ENCODE measurements at places on chromosomes 1 and 21.

DNA sequence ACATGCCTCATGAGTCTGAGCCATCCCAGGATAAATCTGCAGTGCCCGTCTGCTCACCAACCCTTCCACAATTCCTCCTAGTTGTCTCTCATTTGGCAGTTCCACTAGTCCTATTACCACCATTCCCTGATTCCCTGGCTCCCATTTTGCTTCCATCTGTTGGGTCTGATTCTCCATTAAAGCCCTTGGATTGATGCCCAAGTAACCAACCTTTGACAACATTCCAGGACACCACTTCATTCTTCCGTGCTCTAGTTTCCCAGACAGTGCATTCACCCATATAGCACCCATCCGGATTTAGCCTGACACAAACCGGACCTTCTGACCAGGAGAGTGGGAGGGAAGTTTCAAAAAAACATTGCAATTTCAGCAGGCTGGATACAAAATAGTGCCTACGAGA is 189.4 kb upstream of the PALMD start:
- DNase-seq: no peak

DNA sequence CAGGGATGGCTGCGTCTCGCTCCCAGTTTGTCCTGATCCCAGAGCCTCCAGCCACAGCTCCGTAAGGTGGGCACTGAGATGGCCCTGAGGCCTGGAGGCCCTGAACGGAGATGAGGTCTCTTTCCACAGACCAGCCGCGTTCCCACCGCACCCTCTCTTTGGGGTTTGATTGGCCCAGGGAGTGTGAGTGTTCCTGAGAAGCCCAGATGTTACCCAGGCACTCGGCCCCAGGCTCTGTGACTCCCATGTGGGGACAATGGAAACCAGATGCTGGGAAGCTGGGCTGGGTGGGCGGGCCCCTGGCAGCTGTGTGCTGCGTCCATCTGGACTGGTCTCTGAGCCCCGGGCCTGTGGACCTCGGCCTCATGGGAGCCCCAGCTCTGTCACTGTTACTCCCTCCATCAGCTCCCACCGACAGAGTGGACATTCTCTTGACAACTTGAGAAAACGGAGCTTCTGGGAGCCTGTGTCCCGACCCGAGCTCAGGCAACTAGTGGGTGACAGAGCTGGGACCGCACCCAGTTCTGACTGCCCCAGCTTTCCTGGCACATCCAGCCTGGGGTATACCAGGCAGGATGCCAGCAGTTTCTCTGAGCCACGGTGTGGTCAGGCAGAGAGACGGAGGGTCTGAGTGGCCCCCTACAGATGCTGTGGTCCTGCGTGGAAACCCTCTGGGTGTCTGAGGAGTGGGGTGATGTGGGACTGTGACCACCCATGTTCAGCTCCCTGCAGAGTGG is 9.8 kb upstream of the COL6A1 start:
- DNase-seq: peak; percentile 97

- no peak for DNase-seq
These were observed 362.8 kb upstream of the PLXNA2 start for GRCh38 chr1:208606959-208607358.

GRCh38 chr1:53075206-53075605 is 13.2 kb downstream of the PODN start:
- no peak for DNase-seq

GRCh38 chr21:45990741-45991605 is 9.4 kb downstream of the COL6A1 start:
- no peak for DNase-seq

DNA sequence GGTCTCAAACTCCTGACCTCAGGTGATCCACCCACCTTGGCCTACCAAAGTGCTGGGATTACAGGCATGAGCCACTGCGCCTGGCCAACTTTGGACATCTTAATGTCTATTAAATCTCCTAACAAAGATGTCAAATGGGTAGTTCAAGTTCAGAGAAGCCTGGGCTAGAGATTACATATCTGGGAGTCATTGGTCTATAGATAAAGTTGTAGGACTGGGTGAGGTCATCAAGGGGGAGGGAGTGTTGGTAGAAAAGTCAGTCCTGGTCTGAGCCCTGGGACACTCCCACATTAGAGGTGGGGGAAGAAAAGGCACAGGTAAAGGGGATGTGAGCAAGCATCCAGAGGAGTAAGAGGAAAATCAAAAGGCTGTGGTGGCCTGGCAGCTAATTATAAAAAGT is 6.6 kb downstream of the UBIAD1 start:
- no peak for DNase-seq

DNA sequence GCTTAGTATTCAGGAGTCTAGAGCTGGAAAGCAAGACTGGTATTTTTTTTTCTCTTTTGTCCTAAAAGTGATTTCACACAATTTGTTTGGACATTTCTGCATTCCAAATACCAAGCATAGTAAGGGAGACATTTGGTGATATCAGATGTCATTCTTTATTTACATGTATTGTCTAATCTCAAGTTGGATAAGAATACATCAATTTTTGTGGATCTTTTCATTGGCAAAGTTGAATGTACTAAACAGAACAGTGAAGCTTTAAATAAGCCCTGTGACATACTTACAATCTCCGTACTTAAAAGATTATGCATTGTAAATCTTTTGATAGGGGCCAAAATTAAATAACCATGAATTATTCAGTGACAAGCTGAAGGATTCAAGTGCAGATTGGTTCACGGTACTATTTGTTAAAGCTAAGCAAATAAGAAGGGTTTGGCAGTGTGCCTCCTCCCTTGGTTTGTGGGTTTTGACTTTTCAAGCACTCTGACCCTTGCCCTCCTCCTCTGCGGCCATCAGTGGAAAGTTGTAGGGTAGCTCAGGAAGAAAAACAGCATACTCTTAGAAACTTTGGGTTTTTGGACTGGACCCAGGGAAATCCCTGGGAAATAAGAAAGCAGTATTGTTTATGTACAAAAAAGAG is 663.7 kb downstream of the ADGRL2 start:
- DNase-seq: peak; percentile 85

DNA sequence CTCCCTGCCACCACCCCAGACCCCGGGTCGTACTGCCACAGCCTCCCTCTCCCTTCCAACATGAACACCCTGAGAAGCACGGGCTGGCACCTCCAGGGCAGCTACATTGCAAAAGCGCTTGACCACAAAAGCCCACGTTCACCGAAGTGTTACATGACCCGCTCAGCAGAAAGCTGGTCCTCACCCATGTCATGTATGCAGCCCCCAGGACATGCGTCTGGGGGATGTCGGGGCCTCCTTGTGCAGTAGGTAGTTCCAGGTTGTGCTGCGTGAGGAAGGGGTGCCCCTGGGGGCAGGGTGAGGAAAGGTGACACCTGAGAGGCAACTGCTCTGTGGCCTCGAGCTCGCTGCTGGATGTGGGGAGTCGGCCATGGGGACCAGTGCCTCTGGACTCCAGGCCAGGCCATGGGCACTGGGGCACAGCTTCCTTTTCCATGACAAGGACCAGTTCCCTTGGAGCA is 102.0 kb upstream of the C1orf174 start:
- no peak for DNase-seq

DNA sequence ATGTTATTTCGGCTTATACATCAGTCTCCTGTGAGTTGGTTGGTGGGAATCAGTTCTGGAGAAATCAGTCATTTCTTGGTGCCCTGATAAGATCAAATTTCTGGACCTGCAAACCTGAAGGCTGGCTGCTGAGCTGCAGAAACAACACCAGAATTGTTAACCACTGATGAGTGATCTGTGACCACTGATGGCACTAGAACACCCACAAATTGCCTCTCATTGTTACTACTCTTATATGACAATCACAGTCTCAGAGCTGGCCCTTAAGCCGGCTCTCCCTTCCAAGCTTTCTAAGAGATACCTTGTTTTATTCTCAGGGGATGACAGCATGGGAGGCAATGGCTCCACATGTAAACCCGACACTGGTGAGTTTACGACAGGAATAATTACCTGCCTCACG is 1.9 kb downstream of the C1orf162 start:
- DNase-seq: no peak

- no peak for DNase-seq
These were observed 128.3 kb downstream of the ELAVL4 start for GRCh38 chr1:50237056-50237455.

- no peak for DNase-seq
These were observed 83.0 kb downstream of the IGSF21 start for GRCh38 chr1:18190598-18190997.

- peak; percentile 87 for DNase-seq
These were observed 135.8 kb upstream of the B3GALT2 start for GRCh38 chr1:193322211-193322610.

GRCh38 chr1:7505094-7505770 is 265.9 kb upstream of the VAMP3 start:
- DNase-seq: no peak

- no peak for DNase-seq
These were observed 15.0 kb upstream of the RGS4 start for GRCh38 chr1:163054181-163054591.

DNA sequence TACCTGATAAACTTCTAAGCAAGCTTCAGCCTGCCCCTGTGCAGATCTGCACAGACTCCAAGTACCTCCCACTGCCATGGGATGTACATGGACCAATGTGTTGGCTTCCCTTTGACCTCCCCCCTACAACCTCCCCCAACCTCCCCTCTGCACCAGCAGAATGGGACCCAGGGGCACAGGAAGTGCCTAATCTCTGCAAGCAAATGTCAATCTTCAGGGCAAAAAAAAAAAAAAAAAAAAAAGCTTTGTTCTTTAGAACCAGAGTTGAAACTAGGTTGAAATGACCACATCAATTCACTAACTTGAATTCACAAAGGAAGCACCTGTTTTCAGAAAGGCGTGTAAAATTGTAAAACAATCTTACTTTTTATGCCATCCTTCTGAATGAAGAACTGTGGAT is 53.9 kb upstream of the TIAM1 start:
- no peak for DNase-seq

GRCh38 chr1:58047265-58047858 is 499.2 kb downstream of the OMA1 start:
- DNase-seq: peak; percentile 54

DNA sequence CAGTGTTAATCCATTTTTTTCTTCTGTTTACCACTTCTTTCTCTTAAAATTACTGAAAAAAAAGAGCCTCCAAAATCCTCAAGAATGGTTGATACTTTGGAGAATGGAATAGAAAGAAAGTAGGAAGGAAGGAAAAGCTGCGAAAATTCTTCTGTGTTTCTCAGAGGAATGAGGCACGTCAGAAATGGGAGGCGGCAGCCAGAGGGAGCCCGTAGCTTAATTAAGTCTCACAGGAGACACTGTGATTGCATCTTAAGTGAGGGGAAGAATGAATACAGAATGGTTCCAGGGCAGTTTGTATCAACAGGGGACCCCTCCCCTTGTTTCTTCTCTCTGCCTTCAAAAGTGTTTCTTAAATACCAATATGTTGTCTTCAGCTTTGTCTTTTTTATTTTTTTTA is 1099.5 kb downstream of the PLA2G4A start:
- peak; percentile 28 for DNase-seq

GRCh38 chr1:41153750-41154274 is 88.3 kb downstream of the SCMH1 start:
- DNase-seq: no peak

- DNase-seq: peak; percentile 30
These were observed 32.1 kb upstream of the DDAH1 start for GRCh38 chr1:85496941-85497582.

DNA sequence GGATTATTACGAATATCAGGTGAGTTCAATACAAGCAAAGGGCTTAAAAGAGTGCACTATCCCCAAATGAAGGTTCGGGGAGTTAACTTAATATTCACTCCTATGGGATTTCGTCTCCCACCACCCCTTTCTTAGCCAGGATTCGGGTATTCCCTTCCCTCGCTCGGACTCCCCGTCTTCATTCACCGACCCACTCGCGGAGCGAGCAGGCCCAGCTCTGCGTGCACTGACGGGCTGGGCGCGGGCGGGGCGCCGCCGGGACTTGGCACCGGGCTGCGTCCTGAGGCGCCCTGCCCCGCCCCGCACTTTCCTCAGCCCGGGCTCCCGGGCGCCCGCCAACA is 7.7 kb upstream of the MPZL1 start:
- DNase-seq: peak; percentile 96
